ENCODE measurements at places on chromosomes 11 and 22. TPM values are rescaled to one million over a fixed set of nuclear protein-coding genes. Genes with fewer than 3 reads are reported as not detected.
A peak's percentile ranks its signal among the peaks of the same experiment; 100 is the strongest.

DNA sequence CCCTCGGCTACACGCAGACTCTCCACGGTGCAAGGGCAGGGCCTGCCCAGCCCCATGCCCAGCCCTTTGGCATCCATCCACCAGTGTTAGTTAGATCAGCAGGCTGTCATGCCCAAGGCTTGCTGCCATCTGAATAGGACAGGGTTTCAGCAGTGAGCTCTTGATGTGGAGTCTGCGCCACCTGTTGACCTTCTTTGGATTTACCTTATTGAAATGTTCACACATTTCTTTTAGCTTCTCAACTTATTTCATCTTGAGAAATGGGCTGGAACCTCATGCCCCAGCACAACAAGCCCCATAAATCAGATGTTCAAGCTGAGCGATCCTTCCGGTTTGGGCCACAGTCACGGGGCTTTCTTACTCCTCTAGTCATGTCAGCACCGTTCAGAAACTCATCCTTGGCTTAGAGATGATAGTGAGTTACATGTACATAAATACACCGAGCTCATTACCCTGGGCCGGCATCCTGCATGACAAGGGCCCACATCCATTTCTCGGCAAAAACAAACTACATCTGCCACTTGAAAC, 61.7 kb downstream of the PARVB start:
- no peak overlapping the region for H3K4me3 ChIP-seq
- H3K27me3 ChIP-seq, result peaks cover 8% of the 10 kb centered on the region
- H3K27ac ChIP-seq, result no peak overlapping the region

GRCh38 chr22:29780748-29781676, 13.8 kb downstream of the UQCR10 start:
- H3K27ac ChIP-seq, result no peak overlapping the region
- H3K4me3 ChIP-seq, result peak overlapping the region; percentile 27
- H3K27me3 ChIP-seq, result no peaks in the 10 kb centered on the region
- DNase-seq, result peak; percentile 56
- H3K4me1 ChIP-seq, result peaks cover 83% of the 10 kb centered on the region
- no peaks in the 10 kb centered on the region for H3K36me3 ChIP-seq

The CASTOR1 gene
- total RNA-seq, result 1.1 TPM

The CAVIN3 gene
- total RNA-seq, result not detected

The MMP3 gene
- total RNA-seq, result 1.2 TPM

GRCh38 chr11:13965337-13965736, 2.8 kb downstream of the SPON1 start:
- peaks cover 11% of the 10 kb centered on the region for H3K4me1 ChIP-seq
- H3K27ac ChIP-seq, result no peak overlapping the region
- no peaks in the 10 kb centered on the region for H3K36me3 ChIP-seq
- peak; percentile 13 for DNase-seq
- H3K4me3 ChIP-seq, result no peak overlapping the region
- H3K27me3 ChIP-seq, result peaks cover 18% of the 10 kb centered on the region

GRCh38 chr22:33188326-33188725, 130.1 kb upstream of the SYN3 start:
- H3K36me3 ChIP-seq, result no peaks in the 10 kb centered on the region
- H3K27me3 ChIP-seq, result no peaks in the 10 kb centered on the region
- H3K4me1 ChIP-seq, result no peaks in the 10 kb centered on the region
- no peak for DNase-seq

DNA sequence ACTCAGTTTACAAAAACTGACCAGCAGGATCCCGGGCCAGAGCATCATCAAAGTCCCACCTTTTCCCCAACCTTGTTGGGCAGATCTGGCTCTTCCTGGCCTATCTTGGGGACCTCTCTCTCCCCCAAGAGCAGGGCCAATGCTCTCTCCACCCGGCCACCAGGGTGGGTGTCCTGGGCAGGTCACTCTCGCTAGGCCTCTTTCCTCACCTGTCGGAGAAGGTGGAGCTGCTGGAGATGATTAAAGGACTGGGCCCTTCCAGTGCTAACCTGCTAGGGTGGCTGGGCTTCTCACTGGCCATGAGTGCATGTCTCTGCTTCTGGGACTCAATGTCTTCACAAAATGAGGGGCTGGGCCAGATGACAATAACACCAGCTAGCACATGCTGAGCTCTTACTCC, 2.9 kb upstream of the CAPN5 start:
- H3K36me3 ChIP-seq, result no peaks in the 10 kb centered on the region
- H3K4me1 ChIP-seq, result peaks cover 51% of the 10 kb centered on the region
- H3K27me3 ChIP-seq, result peaks cover 34% of the 10 kb centered on the region
- no peak overlapping the region for H3K27ac ChIP-seq
- no peak for DNase-seq
- H3K4me3 ChIP-seq, result no peak overlapping the region

DNA sequence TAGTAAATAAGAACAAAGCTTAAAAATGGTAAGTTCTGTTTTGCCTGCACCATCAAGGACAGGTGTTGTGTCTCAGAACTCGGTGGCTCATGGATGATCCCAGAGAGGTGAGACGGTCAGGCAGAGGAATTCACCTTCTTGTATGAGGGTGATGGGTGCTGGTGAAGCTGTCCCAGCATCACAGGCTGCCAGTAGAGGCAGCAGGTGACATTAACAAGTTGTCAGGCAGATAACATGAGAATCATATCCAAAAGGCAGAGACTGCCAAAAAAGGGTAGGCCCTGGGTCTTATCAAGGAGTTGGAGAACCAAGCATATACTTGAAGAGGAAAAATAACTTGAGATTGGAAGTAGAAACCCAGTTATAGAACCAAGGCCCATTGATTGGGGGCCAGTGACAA, 437.8 kb downstream of the DYNC2H1 start:
- DNase-seq, result no peak
- no peak overlapping the region for H3K4me3 ChIP-seq
- no peak overlapping the region for H3K27ac ChIP-seq
- no peaks in the 10 kb centered on the region for H3K36me3 ChIP-seq
- no peaks in the 10 kb centered on the region for H3K27me3 ChIP-seq

- peaks cover 92% of the 10 kb centered on the region for H3K4me1 ChIP-seq
- H3K36me3 ChIP-seq, result no peaks in the 10 kb centered on the region
- no peak for DNase-seq
Measured at GRCh38 chr11:1655168-1656060, 25.8 kb downstream of the KRTAP5-5 start.

DNA sequence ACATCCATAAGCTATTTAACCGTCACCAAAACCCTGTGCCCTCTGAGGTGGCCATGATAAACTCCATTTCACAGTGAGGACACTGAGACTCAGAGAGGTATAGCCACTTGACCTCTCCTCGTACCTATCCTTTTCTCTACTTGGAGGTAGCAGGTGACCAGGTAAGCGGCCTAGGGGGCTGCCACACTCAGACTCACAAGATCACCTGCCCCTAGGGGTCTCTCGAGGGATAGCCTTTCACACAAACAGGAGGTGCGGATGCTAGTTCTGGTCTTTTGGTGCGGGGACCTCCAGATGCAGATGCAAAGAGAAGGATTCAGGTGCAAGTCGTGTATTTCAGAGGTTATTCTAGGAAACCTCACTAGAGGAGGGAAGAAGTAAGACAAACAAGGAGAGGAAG, 14.6 kb downstream of the MS4A18 start:
- H3K36me3 ChIP-seq, result no peaks in the 10 kb centered on the region
- no peak overlapping the region for H3K27ac ChIP-seq
- no peak overlapping the region for H3K4me3 ChIP-seq
- H3K27me3 ChIP-seq, result peaks cover 4% of the 10 kb centered on the region
